Globus pallidus (tissue), 1 donor: ENCODE measurements at places on chromosomes 1 and 21.

DNA sequence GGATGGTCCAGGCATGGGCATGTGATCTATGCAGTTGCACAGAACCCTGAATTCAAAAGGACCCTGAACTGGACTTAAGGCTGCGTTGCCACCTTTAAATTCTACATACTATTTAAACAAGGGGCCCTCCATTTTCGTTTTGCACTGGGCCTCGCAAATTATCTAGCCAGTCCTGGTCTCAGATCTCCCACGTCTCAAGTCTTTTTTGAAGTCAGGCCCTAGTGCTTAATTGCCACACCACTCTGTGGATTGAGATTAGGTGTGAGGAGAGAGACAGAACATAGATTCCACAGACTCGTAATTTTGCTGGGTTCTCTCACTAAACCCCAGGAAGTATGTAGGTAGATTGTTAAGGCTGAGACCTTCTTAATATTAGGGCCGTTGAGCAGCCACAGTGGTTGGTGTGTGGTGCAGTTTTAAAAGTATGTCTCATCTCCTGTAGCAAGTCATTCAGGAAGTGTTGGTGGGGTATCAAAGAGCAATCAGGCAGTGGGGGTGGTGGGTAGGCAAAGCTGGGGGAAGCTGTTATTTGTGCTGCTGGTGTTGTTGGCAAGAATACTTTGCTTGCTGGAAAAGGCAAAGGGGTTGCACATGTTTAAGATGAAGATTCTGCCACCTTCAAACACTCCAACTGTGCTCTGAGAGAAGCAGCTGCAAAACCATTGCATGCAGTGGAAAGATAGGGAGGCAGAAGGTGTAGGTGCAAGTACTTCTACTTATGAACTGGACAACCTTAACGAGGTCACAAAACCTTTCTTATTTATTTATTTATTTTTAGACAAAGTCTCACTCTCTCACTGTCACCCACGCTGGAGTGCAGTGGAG is 11.2 kb downstream of the CD84 start:
- no peak for DNase-seq

DNA sequence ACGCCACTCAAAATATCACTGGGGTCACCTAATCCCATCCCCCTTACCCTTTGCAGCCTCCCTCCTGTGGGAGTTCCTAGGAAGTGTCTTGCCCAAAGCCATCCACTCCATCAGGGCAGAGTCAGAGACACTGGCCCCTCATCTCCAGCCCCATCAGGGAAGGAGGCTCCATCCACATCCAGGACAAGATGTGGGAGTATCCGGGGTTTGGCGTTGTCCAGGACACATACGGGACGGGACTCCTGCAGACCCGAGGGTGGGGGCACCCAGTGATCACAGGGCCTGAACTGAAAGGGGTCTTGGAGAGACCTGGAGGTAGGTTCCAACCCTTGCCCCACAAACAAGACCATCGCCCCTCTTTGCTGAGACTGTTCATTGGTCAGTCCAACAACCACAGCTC is 348.2 kb downstream of the MATN1 start:
- DNase-seq, result no peak

- no peak for DNase-seq
Measured at GRCh38 chr1:206970446-206970845, at the start of gene FCAMR. Gene FCAMR (minus strand): TSS chr1:206970460. CDS start chr1:206970125, 335 bp downstream.

DNA sequence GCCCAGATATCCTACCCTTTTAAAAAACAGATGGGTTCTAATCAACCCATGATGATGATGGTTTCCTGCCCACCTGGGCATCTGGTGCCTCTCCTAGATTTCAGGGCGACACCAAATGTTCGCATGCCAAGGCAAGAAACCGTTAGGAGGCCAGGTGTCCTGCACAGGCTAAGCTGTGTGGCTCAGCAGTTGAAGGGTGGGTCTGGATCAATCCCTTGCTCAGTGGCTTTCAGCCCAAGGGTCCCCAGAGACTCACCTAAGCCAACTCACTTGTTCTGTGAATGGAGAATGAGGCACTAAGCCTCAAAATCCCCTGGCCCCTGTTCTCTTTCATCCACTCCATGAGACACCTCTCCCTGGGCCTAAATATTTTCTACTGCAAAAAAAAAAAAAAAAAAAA is 169.1 kb upstream of the EDN2 start:
- no peak for DNase-seq

DNA sequence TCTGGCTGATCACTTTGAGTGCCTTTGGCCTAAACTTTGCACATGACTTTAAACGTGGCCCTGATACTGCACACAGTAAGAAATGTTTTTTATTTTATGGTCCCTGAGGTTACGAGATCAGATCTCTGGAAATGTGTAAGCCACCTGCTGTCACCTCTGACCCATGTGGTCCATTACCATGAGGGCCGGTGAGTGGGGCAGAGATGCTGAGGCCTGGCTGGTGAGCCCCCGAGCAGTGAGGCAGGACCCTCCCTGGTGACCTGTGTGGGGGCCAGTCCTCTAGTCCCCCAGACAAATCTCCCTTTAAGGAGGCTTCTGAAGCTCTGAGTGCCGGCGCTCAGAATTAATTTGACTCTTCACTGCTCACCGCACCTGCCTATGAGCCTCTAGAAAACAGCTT is 12.4 kb downstream of the TFF3 start:
- no peak for DNase-seq

GRCh38 chr21:27157097-27157496 is 190.2 kb upstream of the ADAMTS5 start:
- no peak for DNase-seq

DNA sequence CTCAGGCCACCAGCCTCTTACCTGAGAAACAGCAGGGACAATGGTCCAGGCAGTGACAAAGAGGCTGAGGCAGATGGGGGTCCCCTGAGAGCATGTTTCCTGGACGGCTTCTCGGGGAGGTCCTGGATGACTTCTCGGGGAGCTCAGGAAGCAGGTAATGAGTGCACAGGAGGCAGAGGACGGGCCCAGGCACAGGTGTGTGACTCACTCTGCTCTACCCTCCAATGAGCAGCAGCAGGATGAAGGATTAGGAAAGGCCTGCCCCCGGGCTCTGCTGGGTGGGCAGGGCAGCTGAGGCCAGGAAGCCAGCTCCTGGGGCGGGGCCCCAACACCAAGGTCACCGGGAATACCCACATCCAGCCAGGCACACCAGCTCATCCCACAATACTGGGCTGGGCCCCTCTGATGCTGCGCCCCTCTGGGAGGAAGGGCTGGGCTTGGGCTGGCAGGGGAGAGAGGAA is 17.2 kb upstream of the PTAFR start:
- no peak for DNase-seq

DNA sequence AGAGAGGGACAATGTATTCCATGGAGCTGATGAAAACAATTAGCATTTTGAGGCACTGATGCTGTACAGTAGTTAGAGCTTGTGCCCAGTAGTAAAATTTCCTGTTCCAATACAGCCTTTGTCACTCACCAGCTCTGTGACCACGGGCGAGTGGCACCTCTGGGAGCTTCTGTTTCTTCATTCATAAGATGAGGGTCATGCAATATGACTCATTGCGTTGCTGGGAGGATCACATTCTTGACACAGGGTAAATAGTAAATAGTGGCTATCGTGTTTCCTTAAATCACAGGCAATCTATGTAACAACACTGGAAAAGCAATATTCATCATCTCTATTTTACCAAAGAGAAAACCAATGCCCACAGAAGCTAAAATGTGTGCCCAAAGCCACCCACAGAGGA is 4.5 kb upstream of the LRRC52 start:
- DNase-seq, result no peak
